T-helper 2 cell (primary cell): ENCODE measurements at places on chromosomes 7 and 10.

- no peak for DNase-seq
Observed at GRCh38 chr10:128056303-128057050, 69.7 kb downstream of the MKI67 start.

- no peak for DNase-seq
Observed at GRCh38 chr10:118500477-118501104, 94.9 kb downstream of the PRLHR start.

DNA sequence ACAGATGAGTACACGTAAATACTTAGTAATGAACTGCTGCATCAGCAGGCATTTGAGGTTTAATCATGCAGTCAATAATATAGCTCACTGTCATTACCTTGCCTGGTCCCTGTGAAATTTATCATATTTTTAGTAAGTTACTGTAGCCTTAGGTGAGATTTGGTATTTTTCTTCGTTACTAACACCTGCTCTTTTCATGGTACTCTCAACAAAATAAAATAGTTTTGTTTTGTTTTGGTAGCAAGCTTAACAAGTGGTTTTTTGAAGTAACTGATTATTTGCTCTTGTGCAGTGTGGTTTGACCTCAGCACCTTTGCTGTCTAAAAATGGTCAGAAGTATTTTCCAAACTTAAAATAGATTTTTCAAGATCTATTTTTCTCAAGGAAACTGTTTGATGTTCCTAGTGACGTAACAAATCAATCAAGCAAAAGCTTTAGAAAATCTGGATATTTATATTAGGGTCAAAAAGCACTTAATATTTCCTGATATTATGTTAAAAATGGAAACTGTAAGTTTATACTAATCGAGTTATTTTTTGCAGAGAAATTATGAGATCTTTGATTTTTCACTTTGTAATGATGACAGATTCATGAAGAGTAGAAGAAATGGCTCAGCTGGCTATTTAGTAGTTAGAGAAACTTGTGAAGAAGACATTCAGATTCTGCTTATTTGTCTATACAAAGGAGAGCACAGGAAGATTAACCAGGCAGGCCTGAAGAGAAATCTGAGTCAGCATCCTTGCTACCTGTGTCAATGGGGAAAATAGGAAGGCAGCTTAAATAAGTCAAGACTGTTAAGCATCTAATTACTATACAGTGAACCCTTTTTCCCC, 21.0 kb upstream of the RPA3 start:
- DNase-seq = no peak

- no peak for DNase-seq
Observed at GRCh38 chr10:132418527-132419416, 21.8 kb downstream of the PWWP2B start.

- no peak for DNase-seq
Observed at GRCh38 chr7:47291461-47292081, 290.3 kb downstream of the TNS3 start.

- no peak for DNase-seq
Observed at GRCh38 chr7:47102331-47102841, 479.5 kb downstream of the TNS3 start.

- no peak for DNase-seq
Observed at GRCh38 chr7:94059746-94060145, 55.6 kb upstream of the BET1 start.

DNA sequence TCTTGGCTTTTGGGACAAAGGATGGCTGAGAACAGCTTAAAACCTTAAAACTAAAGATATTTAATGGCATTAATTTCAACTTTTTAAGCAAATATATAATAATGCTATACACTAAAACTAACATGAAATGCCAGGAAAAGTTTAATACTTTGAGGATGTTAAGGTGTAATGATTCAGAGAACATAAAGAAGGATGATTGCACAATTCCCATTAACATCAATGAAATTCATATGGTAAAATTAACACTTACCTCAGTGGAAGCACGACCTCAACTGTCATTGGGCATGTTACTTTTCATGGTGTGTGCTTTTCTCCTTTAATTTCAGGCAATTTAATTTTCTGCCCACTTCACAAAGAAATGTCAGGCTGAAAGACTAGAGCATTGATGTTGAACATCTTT, 171.7 kb downstream of the KCND2 start:
- no peak for DNase-seq

DNA sequence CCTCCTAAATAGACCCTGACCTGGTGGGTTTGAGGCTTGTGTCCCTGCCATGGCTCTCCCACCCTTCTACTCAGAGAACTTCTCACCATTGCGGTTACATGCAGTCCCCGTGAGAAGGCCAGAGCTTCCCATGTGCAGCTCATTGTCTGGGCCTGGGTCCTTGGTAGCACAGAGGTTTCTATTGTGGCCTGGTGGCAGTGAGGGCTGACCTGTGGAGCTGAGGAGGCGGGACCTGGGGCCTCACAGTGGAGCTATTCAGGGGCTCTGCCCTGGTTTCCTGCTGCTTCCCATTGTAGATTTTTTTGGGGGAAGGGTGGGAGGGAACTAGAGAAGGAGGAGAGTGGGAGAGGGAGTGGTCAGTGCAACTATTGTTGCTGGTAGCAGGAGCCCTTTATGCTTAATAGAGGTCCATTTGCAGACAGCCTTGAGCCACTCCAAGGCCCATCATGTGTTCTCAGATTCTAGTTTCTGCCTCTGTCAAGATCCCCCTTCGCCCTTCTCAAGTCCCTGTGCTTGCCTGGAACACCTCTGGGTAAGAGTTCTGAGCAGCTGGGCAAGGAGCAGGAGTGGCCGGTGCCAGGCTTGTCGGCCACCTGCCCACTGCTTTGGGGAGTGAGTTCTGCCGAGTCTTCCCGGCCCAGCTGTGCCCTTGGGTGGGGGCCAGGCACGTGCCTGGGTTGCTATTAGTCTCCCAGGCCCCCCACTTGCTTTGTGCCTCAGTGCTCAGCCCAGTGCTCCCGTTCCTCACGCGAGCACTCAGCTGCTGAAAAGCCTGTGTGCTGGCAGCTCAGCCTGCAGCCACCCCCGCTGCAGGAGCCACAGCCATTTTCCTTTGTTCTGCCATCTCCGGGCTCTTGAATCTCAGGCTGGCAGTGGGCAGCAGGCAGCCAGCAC, 10.7 kb downstream of the TSPAN14 start:
- DNase-seq = no peak

DNA sequence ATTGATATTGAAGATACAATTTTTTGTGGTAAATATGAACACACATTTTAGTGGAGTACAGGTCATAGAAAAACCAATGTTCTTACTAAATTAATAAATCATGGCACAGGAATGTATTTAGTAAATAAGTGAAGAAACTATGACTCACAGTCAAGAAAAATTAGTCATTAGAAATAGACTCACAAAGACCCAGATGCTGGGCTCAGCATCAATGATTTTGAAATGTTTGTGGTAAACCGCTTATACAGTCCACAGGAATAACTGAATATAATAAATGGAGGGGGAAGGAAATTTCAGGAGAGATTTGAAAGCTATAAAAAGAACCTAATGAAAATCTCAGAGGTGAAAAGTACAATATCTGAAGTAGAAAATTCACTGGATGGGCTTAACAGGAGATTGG, 138.3 kb upstream of the ADCY1 start:
- DNase-seq = no peak

GRCh38 chr7:121306565-121306964, 22.2 kb upstream of the WNT16 start:
- no peak for DNase-seq

DNA sequence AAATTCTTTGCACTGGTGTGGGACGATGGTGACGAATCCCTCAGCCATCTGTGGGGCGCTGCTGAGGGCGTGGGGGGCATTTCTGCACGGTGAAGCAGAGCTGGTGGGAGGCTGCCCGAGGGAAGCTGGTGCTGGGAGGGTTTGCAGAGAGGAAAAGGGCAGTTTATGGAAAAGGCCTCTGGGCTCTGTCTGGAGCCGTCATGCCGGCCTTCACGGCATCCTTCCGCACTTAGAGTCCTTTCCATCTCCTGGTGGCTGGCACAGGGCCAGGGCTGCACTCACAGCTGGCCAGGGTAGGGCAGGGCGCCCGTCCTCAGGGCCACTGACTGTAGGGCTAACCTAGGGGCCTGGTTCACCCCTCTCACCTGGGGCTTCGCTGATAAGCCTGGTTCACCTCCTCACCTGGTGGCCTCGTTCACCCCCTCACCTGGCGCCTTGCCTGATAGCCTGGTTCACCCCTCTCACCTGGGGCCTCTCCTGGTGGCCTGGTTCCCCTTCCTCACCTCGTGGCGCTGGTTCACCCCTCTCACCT, 598 bp upstream of the AMZ1 start:
- DNase-seq = no peak

DNA sequence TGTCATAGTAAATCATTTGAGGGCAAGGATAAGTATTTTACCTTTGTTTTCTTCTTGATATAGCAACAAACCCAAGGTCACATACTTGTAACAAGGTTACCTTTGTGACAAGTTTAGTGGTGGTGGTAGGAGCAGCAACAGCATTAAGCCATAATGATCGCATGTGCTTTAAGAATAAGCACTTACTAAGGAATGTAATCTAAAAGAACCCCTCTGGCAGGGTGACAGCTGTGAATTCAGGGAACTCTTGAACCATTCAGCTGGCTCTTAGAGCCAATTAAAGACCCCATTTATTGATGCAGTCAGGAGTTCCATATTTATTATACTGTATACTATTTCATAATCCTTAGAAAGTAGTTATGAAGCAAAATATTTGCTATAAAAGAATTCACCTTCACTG, 370.8 kb downstream of the EXOC4 start:
- DNase-seq = no peak

GRCh38 chr10:99430116-99430450, 341 bp downstream of the GOT1 start:
- no peak for DNase-seq

- DNase-seq = no peak
Observed at GRCh38 chr10:94010886-94011285, 17.2 kb downstream of the PLCE1 start.

DNA sequence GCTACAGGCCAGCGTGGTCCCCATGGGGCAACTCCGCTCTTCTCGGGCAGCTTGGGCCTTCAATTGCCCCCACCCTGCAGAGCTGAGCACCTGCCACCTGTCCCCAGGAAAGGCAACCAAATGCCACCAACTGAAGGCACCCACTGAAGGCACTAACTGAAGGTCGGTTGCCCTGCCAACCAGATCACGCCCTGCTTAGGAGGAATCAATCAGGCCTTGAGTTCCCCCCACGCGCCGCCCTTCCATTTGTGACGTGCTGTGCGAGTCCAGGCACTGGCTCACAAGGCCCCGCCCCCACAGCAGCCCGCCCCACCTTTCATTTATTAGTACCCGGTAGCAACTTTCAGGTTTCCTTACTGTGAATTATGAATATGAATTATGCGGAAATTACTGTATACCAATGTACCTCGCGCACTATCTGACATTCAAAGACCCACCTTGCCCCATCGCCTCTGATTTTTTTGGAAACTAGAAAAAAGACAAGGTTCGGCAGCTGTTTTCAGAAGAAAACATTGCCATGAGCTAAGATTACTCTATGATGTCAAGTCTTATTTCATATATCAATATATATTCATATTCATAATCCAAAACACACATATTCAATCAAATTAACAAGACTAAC, 83.6 kb upstream of the ABI1 start:
- no peak for DNase-seq

- DNase-seq = no peak
Observed at GRCh38 chr10:71528371-71529206, 131.9 kb downstream of the CDH23 start.

- no peak for DNase-seq
Observed at GRCh38 chr10:77711683-77712049, 74.1 kb upstream of the KCNMA1 start.

DNA sequence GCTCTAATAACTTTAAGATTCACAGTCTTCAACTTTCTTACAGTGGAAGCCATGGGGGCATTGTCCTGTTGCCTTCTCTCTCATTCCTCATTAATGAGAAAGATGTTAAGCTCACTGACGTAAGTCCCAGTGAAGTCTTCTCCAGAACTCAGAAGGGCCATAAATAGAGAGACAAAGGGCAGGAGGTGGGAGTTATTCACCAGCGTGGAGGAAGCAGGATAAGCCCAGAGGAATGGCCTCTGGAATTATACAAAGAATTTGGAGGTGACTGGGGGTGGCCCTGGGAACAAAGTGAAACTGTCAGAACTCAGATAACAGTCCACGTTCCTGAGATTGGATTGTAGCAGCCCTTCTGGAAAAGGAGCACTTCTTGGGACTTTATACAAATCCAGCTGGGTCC, 52.4 kb downstream of the SORBS1 start:
- no peak for DNase-seq

DNA sequence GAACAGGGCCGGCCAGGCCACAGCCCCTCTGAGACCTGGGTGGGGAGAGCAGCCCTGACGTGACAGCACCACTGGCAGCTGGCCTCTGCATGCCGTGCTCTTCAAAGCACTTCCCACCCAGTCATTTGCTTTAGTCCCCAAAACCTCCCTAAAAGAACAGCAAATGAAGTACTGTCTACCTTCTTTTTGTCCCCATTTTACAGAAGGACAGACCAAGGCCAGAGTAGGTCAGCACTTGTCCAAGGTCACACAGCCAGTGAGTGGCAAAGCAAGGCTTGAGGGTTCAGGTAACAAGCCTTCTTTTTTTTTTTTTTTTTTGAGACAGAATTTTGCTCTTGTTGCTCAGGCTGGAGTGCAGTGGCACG, 15.1 kb downstream of the ATP6V1F start:
- DNase-seq = no peak

GRCh38 chr10:69055241-69055640, 32.7 kb upstream of the SRGN start:
- DNase-seq = no peak

DNA sequence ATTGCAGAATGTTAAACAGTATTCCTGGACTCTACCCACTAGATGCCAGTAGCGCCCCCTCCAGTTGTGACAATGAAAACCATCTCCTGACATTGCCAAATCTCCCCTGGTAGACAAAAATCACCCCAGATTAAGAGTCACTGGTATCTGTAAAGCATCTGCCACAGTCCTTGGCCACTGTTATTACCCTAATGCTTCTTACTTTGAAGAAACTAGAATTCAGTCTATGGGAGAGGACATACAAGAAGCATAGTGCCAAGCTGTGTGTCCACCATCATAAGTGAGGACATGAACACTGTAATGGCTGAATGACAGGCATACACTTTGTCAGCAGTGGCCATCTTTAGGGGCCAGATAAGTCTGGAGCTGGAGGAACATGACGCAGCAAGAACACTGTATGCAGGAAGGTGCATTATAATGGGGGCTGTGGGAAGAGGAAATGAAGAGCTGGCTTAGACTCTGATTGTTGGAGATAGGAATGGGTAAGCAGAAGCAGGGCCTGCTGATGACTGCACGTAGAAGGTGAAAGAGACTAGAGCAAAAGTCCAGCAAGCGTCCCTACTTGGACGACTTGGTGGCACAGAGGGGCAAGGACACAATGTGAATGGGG, 32.5 kb downstream of the CBX3 start:
- DNase-seq = no peak

GRCh38 chr7:117041007-117041406, 87.7 kb downstream of the ST7 start:
- DNase-seq = no peak
